ENCODE measurements at places on chromosomes 4 and X.

DNA sequence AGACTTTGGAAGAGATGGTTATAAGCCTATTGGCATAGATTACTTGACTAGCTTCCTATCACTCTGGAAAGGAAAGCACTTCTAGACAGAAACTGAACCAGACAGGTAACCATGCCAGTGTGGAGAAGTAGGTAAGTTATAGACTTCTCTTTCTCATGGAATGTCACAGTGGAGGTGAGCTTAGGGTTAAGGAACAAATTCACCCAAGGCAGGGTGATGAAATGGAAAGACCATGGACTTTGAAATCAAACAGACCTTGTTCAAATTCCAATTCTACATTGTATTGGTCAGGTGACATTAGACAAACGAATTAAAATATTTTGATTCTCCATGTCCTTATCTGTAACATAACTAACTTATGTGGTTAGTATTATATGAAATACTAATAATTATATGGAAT, 7.7 kb upstream of the RAP1GDS1 start:
- no peak for DNase-seq

DNA sequence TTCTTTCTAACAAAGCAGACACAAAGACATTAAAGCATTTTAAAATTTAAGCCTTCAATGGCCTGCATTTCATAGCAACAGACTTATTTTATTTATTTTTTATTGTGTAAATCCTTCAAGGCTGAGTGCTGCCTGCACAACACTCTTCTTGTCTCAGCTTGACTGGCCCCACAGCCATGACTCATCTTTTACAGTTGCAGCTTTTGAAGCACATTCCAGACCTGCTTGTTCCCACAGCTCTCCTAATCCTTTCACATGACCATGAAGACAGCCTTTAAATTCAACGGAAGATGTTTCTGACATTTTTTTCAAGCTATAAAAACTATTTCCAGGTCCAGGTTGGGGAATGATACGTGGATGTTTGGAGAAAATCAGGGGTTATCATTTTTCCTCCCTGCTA, 276.9 kb upstream of the TACR3 start:
- peak; percentile 83 for DNase-seq

DNA sequence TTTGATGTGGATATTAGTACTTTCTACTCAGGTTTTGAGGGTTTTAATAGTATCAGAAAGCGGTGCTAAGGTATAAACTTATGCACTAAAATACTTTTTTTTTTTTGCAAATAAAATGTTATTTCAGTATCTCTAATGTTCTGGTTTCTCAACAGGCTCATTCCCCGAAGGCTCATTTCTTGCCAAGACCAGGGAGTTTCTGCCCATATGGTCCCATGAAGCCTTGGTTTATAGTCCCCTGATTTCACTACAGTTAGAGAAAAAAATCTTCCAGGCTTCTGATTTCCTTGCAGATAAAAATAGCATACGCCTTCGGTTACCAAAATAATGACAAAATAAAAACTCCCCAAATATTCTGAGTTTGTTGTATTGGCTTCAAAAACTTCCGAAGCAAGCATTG, 814.2 kb upstream of the PABPC4L start:
- DNase-seq = no peak

DNA sequence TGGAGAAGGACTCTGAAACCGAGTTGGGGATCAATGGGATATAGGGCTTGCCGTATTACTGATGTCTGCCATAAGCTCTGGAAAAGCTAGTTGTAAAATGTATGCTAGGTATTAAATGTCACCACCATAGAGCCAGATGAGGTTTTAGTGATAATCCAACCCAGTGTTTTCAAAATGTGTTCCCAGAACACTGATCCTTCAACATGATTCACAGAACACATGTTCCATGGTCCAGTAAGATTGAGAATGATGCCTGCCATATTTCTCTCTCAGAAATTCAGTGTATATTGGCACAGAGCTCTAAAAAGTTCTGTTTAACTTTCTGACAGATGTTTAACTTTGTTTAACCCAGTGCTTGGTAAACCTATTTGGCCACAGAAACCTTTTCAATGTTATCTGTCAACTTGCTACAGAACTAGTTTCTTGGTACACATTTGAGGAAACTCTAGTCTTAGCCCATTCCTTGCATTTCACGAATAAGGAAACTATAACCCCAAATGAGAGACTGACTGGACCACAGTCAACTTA, 160.2 kb downstream of the PALLD start:
- DNase-seq = no peak

DNA sequence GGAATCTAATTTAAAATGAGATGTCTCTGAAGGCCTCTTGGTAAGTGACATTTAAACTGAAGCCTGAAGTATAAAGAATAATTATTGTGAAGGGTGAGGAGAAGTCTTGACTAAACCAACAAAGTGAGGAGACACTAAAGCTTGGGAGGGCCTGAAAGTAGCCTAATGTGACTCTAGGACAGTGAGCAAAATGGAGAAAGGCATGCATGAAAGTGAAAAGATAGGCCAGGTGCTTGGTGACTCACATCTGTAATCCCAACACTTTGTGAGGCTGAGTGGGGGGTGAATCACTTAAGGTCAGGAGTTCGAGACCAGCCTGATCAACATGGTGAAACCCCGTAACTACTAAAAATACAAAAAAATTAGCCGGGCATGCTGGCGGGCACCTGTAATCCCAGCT, 46.9 kb upstream of the SMARCAD1 start:
- no peak for DNase-seq

- DNase-seq = no peak
These were observed 76.2 kb upstream of the UNC5C start for GRCh38 chr4:95625020-95625419.

GRCh38 chr4:86368433-86368832, 8.6 kb upstream of the MAPK10 start:
- DNase-seq = no peak

GRCh38 chr4:37455301-37456131, 211.0 kb downstream of the NWD2 start:
- DNase-seq = no peak

DNA sequence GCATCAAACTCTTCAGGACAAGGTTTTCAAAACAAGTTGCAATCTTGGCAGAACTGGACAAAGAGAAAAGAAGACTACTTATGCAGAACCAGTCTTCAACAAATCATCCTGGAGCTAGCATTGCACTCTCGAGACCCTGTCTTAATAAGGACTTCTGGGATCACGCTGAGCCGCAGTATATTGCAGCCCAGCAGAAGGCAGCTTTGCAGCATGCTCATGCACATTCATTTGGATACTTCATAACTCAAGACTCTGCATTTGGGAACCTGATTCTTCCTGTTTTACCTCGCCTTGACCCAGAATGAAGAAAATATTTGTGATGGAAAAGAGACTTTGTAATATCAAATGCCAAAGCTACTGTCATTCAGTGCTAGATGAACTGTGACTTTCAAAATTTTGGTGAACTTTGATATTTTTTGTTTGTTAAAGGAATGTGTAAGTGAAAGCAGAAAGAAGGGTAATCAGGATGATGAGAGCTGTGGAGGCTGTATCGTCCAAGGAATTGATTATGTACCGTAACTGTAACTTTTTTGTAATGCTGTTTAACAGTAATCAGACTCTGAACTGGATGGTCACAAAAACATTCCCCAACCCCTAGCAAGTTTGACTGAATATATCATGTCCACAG, 27.2 kb downstream of the HSPA4L start:
- DNase-seq = peak; percentile 1

DNA sequence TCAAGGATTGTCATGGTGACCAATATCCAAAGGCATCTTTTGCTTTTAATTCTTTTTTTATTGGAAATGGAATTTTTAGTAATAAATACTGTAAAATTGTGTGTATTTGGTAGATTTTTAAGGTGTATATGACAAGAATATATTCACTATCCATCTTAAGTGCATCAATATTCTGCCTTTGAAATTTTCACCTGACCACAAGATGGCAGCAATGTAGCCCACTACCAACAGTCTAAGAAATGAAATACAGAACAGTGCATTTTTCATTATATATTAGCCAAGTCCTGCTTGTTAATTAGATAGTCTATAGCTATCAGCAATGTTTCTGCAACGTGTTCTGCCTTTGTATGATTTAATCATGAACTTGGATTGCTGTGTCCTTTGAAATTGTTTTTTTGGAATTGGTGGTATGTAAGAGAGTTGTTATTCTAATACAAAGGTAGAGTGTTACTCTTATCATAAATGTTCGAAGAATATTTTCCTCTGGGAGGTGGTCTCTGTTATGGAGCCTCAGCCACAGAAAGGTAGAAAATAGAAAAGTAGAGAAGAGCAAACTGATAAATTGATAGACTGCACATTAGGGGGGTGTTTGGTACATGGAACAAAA, 38.2 kb downstream of the HPGDS start:
- peak; percentile 44 for DNase-seq
